Dermis microvascular lymphatic vessel endothelial cell (primary cell): ENCODE measurements at places on chromosomes 1 and 21. TPM values are rescaled to one million over a fixed set of nuclear protein-coding genes. Genes with fewer than 3 reads are reported as not detected.

Gene SMIM1
- total RNA-seq, result 0.39 and 0.51 TPM in 2 replicates

Gene CFAP107
- not detected in 2 replicates for total RNA-seq

Gene TTC34
- total RNA-seq, result under 0.01 and 0.13 TPM in 2 replicates

Gene CLCC1
- 18.9 and 20.9 TPM in 2 replicates for total RNA-seq

Gene DENND1B
- total RNA-seq, result 2.2 and 3.2 TPM in 2 replicates
